ENCODE measurements at places on chromosomes 12 and 14. TPM values are rescaled to one million over a fixed set of nuclear protein-coding genes. Genes with fewer than 3 reads are reported as not detected.

The SGPP1 gene
- total RNA-seq = 19.3 TPM

The PTCSC3 gene
- total RNA-seq = not detected

The TSPAN11 gene
- not detected for total RNA-seq

The AMDHD1 gene
- 1.5 TPM for total RNA-seq

The GALNT16 gene
- 0.33 TPM for total RNA-seq

The CHGA gene
- total RNA-seq = not detected

The ALX1 gene
- total RNA-seq = not detected

The CIT gene
- total RNA-seq = 112 TPM

The GALNT8 gene
- total RNA-seq = not detected

The SPIC gene
- not detected for total RNA-seq

The JKAMP gene
- total RNA-seq = 147 TPM

The RNASE4 gene
- 8.5 TPM for total RNA-seq

The SSTR1 gene
- total RNA-seq = 0.23 TPM

The RASAL1 gene
- total RNA-seq = 0.69 TPM

The LRRC43 gene
- total RNA-seq = not detected

The C1QL4 gene
- total RNA-seq = 5.3 TPM

The KLRK1 gene
- total RNA-seq = not detected

The FGF23 gene
- not detected for total RNA-seq

The MMAB gene
- total RNA-seq = 83.0 TPM

The RTL1 gene
- total RNA-seq = not detected

The RAD51B gene
- 8.6 TPM for total RNA-seq

The TBX3 gene
- 89.4 TPM for total RNA-seq

The DEGS2 gene
- total RNA-seq = 1.6 TPM

The PIWIL1 gene
- not detected for total RNA-seq

The LBHD2 gene
- total RNA-seq = not detected

The HCAR1 gene
- total RNA-seq = 4.7 TPM

The KCNC2 gene
- total RNA-seq = not detected
